ENCODE measurements at places on chromosomes 5 and 9.

GRCh38 chr9:17481565-17481964, 97.3 kb upstream of the SH3GL2 start:
- no peak for DNase-seq

DNA sequence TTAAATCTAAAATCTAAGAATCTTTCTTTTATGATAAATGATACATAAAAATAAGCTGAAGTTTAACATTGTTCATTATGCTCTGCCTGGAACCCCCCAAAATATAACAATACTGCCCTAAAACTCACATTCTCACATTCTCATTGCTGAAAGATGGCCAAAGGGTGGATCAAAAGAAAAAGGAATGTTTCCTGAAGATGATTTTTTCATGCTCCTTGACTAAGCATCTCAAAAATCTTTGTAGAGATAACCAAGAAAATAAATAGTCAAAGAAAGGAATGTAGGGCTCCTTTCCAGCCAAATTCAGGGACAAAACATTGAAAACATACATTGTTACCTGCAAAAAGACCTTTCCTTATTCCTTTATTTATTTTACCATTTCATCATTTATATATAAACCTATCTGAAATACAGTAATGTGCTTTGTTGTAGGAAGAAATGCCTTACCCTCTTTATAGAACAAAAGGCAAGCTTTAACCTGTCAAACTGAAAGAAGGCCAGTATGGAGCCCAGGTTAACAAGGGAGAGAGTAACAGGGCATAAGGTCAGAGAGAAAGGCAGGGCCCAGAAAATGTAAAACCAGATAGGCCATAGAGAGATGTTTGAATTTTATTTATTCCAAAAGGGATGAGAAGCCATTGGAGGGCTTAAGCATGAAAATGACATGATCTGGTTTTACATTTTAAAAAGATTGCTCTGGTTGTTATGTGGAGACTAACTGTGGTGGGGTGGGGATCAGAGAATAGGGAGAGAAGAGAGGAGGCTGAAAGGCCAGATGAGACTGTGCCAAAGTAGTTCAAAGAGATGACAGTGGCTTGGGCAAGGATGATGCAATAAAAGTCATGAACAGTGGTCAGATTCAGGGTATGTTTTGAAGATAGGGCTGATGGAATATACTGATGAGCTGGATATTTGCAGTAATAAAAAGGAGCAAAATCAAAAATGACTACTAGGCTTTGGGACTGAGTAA, 37.3 kb upstream of the CDK5RAP2 start:
- no peak for DNase-seq

- DNase-seq: no peak
Observed at GRCh38 chr9:132183715-132184114, 21.9 kb downstream of the NTNG2 start.

DNA sequence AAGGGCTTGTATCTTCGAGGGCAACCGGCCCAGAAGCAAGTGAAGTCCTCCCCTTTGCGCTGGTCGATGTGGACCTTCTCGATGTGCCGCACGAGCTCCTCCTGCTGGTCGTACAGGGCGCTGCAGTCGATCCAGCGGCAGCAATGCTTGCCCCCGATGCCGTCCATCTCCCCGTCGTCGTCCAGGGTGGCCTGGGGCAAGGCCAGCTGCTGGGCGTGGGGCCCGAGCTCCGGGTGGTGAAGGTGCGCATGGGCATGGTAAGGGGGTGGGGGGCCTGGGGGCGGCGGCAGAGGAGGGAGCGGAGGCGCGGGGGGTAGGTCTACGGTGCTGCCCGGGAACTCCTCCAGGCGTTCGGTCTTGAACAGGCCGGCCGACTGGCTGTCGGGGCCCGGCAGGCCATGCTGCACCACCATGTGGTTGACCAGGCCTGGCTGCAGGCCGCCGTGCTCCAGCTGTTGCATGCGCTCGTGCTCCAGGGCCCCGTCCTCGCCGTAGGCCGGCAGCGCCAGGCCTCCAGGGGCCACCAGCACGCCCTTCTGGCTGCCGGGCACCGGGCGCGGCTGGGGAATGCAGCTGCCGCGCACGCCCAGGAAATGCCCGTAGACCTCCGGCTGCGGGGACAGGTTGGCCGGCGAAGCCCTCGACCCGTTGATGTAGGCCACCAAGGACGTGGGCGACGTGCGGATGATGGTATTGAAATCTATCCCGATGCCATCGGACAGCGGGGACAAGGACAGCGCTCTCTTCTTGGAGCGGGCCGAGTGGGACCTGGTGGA, 181.8 kb downstream of the GLIS3 start:
- peak; percentile 3 for DNase-seq

DNA sequence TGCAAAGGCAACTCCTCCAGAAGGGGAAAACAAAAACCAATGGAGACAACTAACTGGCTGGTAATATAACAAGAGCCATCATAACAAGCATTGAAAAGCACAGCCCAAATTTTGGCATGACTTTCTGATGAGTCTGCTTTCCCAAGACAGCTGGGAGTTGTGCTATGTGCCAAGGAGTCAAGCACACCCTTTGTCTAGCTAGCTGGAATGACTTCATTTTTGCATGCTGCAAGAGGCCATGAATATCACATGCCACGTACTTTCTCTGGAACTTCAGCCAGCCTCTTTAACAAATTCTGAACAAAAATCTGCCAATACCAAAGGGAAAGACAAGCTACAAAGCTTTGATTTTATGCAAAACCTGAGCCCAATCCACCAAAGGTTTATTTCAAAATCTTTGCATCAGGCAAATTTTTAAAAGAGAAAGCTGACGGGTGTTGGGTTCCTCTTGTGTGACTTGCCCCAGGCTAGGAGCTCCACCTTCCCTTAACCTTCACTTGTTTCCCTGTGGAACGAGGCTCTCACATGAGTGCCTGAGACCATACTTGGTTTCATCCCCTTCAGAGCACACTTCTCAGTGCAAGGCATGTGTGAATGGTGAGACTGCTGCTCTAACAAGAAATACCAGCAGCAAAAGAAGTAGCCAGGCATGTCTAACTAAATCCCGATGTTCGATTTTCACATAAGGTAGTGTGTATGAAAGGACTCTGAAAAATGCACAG, 47.3 kb downstream of the S1PR3 start:
- DNase-seq: no peak

- no peak for DNase-seq
Observed at GRCh38 chr5:123813937-123814624, 302.1 kb downstream of the CSNK1G3 start.

GRCh38 chr5:1419476-1420210, 25.6 kb downstream of the SLC6A3 start:
- DNase-seq: no peak

GRCh38 chr9:135474915-135475314, 4.7 kb upstream of the PPP1R26 start:
- DNase-seq: no peak

GRCh38 chr9:4927701-4928100, 57.4 kb upstream of the JAK2 start:
- DNase-seq: no peak

DNA sequence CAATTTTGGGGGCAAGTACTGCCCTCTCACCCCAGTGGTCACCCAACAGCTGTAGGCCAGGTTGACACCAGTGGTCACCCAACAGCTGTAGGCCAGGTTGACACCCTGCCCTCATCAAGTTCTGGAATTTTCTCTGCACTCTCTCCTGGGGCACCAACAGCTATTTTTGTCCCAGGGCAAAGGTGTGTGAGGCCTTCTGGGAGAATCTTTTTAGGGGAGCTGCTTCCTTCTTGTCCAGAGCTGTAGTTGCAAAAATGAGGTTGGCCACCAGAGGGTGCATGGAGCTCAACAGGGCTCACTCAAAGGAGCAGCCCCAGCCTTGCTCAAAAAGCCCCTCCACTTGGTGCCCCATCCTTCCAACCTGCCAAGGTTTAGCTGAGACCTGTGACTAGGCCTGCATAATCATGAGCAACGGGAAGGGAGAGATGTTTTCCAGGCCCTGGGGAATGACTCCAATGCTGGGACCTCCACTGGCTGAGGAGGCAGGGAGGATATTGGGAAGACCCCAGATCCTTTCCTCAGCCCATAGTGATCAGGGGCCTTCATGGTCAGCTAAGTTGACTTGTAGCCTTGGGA, 10.6 kb upstream of the P4HA2 start:
- DNase-seq: peak; percentile 49

GRCh38 chr5:112742424-112742823, 4.7 kb downstream of the APC start:
- DNase-seq: no peak

DNA sequence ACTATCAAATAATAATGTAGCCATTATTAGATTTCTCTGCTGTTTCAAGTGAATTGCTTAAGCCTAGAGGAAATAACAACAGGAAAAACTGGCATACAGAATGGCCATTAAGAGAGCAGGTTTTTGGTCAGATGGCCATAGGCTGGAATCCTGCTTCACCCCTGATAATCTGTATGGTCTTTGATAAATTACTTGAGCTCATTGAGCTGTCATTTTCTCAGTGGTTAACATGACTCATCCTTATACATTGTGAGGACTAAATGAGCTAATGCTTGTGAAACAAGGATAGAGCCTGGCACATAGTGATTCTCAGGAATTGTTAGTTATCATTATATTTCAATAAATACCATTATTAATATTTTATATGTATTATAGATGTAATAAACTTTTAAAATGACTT, 516.5 kb downstream of the KIF4B start:
- no peak for DNase-seq

- DNase-seq: no peak
Observed at GRCh38 chr5:30626557-30626956, 566.9 kb upstream of the CDH6 start.

DNA sequence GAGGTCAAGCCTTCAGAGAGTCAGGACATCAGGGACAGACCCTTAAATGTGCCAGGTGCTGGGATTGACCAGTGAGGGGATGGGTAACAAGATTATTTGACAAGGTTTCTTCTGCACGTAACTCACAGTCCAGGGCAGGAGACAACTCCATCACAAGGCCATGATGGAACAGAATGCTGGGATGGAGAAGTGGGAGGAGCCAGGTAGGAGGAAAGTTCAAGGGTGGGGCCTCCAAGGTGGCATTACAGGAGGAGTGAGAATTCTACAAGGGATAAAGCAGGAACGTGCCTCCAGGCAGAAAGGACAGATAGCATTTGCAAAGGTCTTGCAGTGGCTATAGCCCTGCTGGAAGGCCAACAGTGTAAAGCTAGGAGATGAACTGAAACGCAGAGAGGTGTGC, 102.2 kb downstream of the FGF18 start:
- no peak for DNase-seq

GRCh38 chr9:18447131-18447530, 26.8 kb upstream of the ADAMTSL1 start:
- no peak for DNase-seq

DNA sequence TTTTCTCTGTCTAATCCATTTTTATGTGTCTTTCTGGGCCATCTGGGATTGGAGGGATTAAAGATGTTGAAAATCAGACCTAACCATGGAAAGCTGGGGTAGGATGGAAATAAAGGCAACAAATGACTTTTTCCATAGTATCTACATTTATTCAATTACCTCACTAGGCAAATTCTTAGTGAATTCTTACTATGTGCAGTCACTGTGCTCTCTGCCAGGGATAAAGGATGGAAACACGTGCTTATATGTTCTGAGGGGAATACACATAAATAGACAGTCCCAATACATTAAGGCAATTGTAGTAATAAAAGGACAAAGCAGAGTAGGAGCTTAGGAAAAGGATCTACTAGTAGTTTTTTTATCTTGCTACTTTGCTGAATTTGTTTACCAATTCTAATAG, 214.2 kb downstream of the PRR16 start:
- no peak for DNase-seq

GRCh38 chr5:172806897-172807672, 27.0 kb upstream of the ERGIC1 start:
- peak; percentile 86 for DNase-seq

DNA sequence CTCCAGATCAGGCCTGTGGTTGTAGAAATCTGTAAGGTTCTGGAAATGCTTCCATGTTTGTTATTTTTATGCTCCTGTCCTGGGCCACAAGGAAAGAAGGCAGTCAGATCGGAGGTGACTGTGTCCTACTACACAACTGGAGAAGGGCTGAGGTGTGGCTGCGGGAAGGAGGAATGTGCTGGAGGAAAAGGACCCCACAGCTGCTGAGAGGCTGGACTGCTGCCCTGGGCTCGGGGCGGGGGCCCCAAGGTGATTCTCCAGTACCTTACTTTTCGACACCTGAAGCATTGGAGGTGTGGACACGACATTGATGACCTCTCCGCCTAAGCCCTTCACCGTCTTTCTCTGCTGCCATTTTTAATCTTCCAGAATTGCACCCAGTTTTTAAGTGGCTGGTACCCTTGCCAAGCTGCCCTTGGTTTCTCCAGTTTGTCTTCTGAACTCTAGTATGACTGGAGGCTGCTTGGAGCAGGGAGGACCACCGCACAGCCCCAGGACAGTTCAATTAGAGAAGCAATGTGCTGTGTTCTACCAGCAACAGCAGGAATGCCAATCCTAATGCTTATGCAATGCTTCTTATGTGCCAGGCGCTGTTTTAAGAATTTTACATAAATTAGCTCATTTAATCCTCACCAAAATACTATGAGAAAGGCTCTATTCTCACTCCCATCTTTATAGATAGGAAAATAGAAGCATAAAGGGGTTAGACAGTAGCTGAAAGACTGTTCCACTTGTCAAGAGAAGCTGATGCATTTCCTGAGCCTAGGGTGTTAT, 13.5 kb upstream of the ANKRD33B start:
- DNase-seq: no peak

DNA sequence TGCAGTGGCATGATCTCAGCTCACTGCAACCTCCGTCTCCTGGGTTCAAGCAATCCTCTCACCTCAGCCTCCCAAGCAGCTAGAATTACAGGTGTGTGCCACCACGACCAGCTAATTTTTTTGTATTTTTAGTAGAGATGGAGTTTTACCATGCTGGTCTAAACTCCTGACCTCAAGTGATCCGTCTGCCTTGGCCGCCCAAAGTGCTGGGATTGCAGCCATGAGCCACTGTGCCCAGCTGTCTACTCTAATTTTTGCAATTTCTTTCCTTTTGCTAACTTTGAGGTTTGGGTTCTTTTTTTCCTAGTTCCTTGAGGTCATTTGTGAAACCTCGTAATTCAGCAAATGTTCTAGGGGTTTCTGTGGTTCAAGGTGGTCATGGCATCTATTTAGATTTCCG, 63.7 kb upstream of the PRLR start:
- DNase-seq: no peak

DNA sequence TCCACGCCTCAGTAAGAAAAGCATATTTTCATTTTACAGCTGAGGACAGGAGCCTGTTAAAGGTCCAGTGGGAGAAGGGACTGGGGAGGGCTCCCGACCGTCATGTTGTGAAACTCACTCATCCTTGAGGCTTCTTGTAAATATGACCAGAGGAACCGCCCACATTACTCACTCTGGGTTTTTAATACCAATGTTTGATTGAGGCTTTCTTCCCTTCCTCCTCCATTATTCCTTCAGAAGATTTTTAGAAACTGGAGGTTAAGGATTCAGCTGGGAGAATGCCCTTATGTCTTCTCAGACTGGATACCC, 61.4 kb upstream of the GLRX start:
- DNase-seq: no peak

GRCh38 chr5:167643631-167644280, 647.7 kb upstream of the WWC1 start:
- DNase-seq: no peak

DNA sequence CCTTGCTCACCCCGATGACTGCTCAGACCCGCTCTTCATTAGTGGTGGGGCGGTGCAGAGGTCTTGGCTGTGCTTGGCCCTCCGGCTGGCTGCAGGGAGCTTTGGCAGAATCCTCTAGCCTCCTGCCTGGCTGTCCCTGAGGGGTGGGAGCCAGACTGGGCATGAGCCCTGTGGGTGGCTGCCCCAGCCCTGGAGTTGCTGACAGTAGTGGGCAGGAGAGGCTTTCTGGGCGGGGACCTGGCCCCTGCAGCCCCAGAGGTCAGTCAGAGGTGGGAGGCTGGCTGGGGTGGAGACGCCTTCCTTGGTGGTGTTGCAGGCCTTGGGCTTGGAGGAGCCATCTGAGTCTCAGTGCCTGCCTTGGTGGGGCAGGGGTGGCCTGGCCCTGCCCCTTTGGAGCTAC, 146.0 kb downstream of the RXRA start:
- DNase-seq: no peak

Measured in CD4-positive, alpha-beta T cell treated with Interleukin-6 at 100 ng/mL for 8 hours (primary cell).